ENCODE measurements at places on chromosomes 2 and 18.

GRCh38 chr18:78238404-78239089 is 741.1 kb upstream of the SALL3 start:
- DNase-seq, result no peak

- DNase-seq, result no peak
Observed at GRCh38 chr18:49869354-49869753, 56.0 kb upstream of the ACAA2 start.

DNA sequence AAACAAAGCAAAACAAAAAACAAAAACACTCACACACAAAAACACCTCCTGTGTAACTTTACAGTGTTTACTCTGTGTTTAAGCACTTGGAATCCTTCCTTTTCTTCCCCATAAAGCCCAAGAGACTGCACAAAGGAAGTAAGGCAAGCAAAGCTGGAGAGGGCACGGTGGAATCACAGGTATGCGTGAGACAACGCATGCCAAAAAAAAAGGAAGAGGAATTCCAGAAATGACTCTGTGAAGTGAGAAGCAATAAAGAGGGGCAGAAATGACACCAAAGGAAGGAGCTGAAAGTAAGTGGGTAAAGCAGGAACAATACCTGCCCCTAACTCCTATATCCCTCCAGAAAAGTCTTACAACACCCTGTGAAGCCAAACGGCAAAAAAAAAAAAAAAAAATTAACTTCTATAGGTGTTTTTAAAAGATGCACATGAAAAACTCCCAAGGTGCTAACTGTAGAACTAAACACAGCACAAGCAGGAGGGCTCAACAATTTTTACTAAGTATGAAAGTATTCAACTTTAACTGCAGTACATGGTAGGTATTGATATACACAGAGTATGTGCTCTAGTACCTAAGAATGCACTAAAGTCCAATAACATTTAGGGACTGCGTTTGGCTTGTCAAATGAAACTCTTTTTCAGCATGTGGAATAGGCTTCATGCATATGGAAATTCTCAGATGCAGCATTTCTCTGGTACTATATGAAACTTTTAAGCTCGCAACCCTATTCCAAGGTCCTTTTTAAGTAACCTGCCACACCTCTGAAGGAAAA is 9.1 kb downstream of the RND3 start:
- peak; percentile 33 for DNase-seq

GRCh38 chr18:46204143-46204542 is 100.0 kb downstream of the HAUS1 start:
- no peak for DNase-seq

- DNase-seq, result no peak
Observed at GRCh38 chr18:69677595-69677994, 270.1 kb downstream of the CD226 start.

- DNase-seq, result no peak
Observed at GRCh38 chr2:71893646-71894045, 254.0 kb downstream of the CYP26B1 start.

GRCh38 chr2:97733341-97734035 is 20.1 kb downstream of the ZAP70 start:
- no peak for DNase-seq

DNA sequence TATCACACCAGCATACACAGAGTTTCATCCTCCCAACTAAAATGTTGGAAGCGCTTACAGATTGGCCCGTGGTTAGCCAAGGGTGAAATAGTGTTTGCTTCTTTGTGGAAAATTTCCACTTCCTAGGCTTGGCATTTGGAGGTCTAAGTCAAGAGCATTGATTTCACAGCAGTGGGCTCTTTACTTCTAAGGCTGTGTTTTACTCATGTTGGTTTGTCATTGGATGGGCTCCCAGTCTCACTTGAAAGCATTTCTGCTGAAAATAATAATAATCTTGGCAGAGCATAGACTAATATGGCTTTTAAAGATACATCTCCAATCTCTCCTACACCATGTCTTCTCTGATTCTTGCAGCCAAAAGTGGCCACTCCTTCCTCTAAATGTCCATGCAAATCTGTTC is 82.9 kb downstream of the DYNAP start:
- peak; percentile 28 for DNase-seq

DNA sequence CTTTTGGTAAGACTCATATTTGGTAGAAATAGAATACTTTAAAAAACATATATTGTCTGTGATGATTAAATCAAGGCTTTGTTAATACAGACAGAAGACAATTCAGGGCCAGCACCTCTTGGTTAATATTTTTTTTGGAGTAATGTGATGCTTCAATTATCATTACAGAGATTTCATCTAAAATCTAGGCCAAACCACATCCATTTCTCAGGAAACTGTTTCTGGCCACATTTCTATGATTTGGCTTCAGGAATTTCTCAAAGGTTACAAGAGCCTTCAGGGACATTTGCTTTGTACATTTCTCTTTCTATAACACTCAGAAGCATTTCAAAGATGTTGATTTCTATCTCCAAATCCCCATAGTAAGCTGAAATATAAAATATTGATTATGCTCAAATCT is 614.9 kb downstream of the LRP1B start:
- no peak for DNase-seq

DNA sequence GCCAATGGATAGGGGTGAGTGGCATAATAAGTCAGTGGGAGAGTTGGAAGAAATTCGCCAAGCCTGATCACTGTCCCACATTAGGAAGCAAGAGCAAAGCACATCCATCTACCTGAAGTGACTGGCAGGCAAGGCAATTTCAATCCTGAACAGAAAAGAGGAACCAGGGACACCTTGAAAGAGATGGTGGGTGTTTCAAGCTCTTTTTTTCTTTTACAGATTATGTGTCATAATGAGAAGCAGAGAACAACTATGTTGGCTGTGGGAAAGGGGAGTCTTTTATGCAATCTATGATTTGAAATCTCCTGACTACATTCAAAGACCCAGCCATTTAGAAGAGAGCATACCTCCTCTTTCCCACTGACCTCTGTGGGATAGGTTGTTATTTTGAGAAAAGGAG is 63.5 kb downstream of the TGIF1 start:
- DNase-seq, result no peak

- DNase-seq, result peak; percentile 55
Observed at GRCh38 chr2:100610381-100610831, 47.6 kb downstream of the PDCL3 start.

GRCh38 chr2:159748089-159748488 is 35.8 kb downstream of the MARCHF7 start:
- DNase-seq, result no peak

DNA sequence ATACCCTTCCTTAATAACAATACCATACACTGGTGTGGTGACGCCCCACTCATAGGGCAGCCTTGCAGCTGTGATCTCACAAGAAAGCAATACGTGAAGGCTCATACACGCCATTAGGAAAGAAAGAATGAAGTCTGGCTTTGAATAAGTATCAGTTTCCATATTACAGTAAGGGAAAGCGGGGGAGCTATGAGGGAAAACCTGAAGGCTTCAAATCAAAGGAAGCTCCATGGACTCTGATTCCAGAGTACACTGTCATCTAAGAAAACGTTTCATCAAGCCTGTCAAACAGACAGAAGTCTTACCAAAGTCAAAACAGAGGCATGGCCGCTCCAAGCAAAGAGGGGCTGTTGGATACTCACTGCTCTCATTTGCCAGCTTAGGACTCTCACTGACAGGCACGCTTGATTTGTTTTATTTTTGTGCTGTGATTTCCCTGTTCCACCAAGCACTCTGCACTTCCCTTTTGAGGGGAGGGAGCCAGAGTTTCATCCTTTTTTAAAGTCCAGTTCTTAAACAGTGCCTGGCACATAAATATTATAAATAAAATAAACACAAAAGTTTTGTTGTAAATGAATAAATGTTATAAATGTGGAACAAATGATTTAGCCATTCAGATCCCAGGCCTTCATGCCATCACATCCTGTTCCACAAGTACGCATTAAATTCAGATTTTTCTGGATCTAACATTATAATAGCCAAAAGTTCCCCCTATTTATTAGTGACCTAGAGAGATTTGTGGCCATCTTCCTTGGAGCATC is 221.2 kb downstream of the PIEZO2 start:
- peak; percentile 26 for DNase-seq

DNA sequence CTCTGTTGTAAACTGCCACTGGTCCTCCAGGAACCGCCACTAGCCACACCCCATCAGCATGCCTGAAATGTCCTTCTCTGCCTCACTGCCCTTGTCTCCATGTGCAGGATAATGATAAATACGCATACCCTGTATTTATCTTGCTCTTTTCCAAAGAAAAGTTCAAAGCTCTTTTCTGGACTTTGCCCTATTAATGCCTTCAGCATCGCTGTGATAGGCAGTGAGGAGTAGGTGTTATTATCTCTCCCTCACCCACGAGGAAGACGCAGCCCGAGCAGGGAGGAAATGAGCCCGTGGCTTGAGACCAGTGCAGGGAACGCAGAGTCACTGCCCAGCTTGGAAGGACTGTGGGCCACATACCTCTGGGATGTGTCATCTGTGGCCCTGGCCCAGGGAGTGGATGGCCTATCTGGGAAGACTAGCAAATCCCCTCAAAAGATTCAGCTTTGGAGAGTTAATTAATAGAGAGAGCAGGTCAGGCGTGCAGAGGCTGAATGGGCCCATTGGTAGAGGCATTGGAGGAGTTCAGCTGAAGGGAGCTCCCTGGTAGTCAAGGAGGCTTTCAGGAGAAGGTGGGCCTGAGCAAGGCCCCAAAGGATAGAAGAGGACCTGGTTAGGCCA is 39.5 kb upstream of the MCFD2 start:
- peak; percentile 90 for DNase-seq

DNA sequence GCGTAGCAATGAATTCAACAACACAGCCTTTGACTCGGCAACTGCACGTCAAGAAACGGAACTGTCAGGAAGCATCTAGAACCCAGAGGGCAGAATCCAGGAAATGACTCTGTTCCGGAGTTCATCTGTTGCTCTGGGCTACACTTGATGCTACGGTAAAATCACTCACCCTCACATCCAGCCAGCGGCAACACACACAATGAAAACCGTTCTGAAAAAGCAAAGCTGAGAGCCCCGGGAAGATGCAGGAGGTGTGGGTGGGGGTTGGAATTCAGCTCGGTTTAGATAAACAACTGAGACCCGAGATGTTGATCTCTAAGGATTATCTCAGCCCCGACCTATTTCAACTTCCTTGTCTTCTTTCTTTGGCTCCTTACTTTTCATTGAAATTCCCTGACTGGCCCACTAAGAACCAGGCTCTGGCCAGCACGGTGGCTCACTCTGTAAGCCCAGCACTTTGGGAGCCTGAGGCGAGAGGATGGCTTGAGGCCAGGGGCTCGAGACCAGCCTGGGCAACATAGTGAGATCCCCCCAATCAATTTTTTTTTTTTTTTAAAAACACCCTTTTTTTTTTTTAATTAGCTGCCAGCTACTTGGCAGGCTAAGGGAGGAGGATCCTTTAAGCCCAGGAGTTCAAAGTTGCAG is 13.3 kb upstream of the RAB17 start:
- DNase-seq, result peak; percentile 54

- DNase-seq, result no peak
Observed at GRCh38 chr18:46070815-46071652, 1.0 kb downstream of the PSTPIP2 start.

- DNase-seq, result no peak
Observed at GRCh38 chr18:29104227-29104626, 927.3 kb upstream of the CDH2 start.

DNA sequence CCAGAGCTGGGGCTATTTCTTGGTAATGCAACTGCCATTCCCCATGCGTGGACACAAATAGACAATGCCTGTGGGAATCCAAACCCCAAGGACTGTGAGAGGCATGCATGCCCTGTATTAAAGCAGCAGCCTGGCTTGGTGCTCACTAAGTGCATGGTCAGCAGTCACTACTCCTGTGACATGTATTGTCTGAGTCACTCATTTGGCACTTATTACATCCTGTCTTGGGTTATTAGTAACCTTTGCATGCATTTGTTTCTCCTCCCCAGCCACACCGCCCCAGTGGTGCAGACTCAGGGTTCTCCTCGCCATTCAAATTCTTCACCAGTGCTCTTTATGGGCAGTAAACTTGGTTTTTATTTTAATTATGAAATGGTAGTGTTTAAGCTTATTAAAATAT is 30.2 kb downstream of the PRKCE start:
- DNase-seq, result peak; percentile 82

GRCh38 chr2:28653892-28654662 is 97.6 kb upstream of the PPP1CB start:
- DNase-seq, result no peak

DNA sequence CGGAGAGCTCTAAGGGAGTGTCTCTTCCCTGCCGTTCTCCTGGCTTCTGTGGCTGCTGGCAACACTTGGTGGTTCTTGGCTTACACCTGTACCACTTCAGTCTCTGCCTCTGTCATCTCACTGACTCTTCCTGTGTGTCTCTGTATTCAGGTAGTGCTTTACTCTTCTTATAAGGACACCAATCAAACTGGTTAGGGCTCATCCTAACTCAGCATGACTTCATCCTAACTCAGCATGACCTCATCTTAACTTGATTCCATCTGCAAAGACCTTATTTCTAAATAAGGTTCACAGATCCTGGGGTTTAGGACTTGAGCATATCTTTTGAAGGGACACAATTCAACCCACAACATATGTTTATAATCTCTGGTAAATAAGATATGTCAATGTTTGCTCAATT is 51.6 kb upstream of the DSEL start:
- no peak for DNase-seq

DNA sequence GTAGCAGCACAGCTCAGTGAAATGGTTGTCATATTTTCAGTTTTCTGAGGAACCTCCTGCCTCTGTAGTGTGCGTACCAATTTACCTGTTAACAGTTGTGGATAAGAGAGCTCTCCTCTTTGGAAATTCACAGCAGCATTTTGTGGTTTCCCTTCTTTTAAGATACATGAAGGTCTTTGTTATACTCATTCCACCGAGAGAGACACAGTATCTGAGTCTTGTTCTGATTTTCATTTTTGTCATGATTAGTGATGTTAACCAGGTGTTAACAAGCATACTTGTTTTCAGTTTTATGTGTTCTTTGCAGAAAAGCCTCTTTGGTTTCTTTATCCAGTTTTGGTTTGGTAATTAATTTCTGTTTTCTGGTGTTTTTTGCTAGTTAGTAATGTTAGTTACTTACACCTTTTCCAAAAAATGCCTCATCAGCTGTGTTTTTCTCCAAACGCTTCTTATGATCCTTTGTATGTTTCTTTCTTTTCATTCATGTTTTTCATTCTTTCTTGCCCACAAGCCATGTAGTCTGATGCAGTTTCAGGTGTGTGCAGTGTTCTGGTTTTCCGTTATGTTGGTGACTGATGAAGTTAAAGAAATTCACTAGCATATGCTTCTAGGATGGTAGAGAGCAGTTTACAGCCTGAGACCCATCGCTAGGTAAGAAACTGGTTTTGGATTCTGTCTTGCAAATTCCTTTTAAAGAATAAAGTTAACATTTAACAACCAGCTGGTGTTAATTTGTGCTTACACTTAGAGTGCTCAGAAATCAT is 30.1 kb downstream of the CCDC74A start:
- DNase-seq, result no peak

DNA sequence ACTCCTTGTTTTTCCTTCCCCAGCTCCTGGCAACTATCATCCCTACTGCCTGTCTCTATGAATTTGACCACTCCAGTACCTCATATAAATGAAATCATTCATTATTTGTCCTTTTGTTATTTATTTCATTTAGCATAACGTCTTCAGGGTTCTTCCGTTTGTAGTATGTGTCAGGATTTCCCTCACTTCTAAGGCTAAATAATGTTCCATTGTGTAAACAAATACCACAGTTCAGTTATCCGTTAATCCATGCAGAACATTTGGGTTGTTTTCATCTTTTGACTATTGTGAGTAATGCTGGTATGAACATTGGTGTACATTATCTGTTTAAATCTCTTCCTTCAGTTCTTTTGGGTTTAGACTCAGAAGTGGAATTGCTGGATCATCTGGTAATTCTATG is 18.8 kb downstream of the DYNC2LI1 start:
- no peak for DNase-seq
